ENCODE measurements at places on chromosomes 2 and 18. TPM values are rescaled to one million over a fixed set of nuclear protein-coding genes. Genes with fewer than 3 reads are reported as not detected.

GRCh38 chr18:57426187-57426586, 9.0 kb upstream of the ONECUT2 start:
- DNase-seq, result no peak

GRCh38 chr2:45862843-45863242, 211.4 kb downstream of the PRKCE start:
- no peak for DNase-seq

DNA sequence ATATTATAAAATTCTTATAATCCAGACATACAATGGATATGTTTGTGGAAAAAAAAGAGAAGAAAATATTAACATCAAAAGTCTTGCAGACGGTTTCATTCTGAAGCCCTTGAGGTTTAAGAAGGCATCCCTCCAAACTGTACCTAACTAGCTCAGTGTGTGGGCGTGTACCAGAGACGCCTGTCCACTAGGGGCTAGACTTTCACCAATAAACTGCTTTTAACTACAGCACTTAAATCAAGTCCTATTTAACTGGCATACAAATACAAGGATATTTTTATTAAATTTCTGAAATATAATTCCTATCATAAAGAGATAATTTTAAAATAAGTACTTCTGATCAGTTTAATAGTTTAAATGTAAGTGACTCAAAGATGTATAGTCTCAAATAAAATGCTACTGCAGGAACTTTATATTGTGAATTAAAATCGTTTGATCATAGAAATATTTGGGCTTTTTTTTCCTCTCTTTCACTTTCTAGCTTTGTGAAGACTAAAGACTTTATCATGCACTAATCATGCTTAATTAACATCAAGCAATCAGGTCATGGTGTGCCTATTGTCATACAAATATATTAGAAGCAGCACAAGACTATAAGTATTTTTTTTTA, 437.7 kb downstream of the SATB2 start:
- DNase-seq, result no peak

- DNase-seq, result no peak
These were observed 33.6 kb downstream of the INPP5D start for GRCh38 chr2:233093721-233094120.

- no peak for DNase-seq
These were observed 152.4 kb downstream of the OSR1 start for GRCh38 chr2:19205983-19206533.

- DNase-seq, result no peak
These were observed 392.1 kb downstream of the TDRD15 start for GRCh38 chr2:21515903-21516302.

DNA sequence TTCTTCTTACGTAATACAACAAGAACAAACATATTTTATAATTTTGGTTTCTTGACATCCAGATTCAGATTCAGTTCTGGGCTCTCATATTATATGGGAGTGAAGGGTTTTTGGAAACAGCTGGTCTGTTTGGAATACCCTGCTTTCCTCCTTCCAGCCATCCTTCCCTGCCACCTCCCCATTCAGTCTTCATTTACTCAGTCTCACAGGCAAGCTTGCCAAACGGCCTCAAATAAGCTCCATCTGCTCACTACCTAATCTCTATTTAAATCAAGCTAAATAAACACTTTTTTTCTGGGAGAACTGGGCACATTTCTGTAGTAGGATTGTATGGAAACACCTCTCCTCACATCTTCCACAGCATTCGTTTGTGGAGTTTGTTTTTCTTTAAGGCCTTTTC, 147.5 kb downstream of the RND3 start:
- no peak for DNase-seq

Gene TEX44
- total RNA-seq, result not detected
